D721Med (cell line): ENCODE measurements at places on chromosomes 5 and 9.

DNA sequence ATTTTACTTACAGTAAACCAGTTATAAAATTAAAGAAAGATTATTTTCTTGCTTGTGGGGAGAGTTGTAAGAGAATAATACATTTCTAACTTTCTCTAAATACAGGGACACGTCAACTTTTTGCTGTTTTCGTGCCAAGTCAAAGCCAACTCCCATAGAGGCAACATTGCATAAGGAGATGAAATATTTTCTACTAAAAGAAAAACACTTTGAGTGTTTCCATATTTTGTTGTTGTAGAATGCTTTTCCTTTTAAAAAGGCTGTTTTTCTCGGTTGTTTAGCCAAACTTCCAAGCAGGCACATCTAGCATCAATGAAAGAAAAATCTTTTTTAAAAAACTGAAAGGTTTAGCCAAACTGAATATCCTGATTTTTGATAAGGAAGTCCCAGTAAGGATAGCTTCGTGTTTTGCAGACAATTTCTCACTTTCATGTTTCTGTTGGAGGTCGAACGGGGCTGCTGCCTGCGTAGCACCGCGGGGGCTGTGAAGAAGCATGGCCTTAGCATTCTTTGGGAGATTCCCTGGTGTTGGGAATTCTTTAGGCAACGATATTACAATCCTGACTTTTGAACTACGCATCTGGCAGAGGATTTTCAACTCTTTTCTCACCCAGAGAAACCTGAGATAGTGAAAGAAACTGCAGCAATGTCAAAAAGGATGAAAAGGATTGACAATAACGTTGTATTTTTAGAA lies 108.1 kb upstream of the FBXL7 start:
- DNase-seq = no peak

GRCh38 chr5:41893074-41893851 lies 10.9 kb upstream of the RIMOC1 start:
- DNase-seq = no peak

DNA sequence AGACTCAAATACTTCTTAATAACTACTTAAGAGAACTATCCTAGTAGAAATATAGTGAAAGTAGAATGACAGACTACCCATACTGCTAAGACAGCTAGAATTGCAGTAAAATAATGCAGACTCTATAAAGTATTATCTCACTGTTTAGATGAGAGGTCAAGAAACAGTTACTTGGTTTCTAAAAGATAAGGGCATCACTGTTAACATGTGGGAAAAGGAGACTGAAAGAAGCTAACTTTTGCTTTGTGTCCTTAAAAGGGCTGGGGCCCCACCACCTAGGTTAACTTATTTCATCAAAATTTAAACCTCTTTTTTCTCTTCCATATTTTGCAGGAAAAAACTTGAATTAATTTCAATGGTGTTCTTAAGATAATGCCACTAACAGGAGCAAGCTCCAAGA lies 204.3 kb downstream of the CNTLN start:
- no peak for DNase-seq

GRCh38 chr9:31597977-31598376 lies 786.5 kb upstream of the ACO1 start:
- DNase-seq = no peak

DNA sequence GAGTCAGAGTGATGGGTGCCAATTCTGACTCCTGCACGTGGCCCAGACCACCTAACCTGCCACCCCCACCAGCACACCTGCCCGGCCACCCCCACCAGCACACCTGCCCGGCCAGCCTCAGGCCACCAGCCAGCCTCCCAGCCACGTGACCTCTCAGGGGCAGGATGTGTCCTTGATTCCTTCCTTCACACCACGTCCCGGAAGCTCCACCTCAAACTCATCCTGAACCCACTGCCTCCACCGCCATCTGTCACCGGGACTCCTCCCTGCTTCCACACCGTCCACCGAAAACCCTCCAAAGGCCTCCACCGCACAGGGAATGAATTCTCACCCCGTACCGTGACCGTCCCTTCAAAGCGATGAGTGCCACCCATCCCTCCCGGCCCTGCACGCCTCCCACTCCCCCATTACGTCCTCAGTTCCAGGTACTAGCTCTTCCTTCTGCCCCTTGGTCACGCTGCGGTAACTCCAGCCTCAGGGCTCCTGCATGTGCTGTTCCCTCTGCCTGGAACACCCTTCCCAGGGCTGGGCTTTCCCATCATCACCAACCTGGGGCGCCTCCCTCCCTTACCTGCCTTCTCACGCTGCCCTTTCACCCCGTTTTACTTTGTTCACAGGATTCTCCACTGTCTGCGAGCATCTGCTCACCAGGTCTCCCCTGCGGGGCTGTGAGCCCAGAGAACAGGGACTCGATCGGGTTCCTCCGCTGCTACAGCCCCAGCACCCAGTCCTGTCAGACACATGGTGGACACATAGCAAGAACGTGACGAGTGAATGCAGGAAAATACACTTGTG lies 82.9 kb downstream of the ADAMTS2 start:
- no peak for DNase-seq

- DNase-seq = no peak
Measured at GRCh38 chr5:76376148-76376865, 26.8 kb upstream of the IQGAP2 start.

DNA sequence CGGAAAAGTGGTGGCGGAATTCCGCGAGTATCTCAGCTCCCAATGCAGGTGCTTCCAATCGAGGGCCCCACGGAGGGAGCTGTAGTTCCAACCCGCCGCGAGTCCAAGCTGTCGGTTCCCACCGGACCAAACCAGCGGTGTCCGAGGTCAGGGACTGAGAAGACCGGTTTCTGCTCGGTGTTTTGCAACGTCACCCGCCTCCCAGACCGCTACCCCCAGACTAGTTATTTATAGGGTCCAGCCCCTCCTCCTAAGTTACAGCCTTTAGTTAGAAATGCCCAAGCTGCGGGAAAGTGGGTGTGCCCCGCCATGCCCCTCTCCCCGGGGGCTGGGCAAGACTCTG lies 677 bp upstream of the MYORG start:
- DNase-seq = no peak

GRCh38 chr5:122701640-122702523 lies 73.0 kb upstream of the SNX2 start:
- no peak for DNase-seq

DNA sequence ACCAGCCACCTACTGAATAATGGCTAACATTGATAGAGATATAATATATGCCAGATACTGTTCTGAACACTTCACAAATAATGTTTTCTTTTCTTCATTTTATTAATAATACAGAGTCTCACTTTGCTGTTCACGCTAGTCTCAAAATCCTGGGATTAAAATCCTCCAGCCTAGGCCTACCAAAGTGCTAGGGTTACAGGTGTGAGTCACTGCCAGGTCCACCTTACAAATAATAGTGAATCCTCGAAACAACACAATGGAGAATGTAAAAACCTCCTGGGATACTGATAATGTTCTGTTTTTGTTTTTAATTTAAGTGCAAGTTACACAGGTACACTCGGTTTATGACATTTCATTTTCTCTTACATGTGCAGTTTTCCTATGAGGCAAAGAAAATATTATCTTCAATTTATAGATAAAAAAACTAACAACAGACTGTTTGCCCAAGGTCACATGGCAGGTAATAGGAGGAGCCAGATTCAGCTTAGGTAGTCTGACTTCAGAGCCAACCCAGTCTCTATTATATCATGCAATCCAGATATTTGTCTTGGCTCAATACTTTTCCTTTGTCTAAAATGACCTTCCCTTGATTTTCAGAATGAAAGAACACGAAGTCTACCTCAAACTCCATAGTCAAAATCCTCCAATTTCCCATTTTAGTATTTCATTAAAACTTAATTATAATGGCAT lies 7.8 kb downstream of the ZFR start:
- DNase-seq = no peak

DNA sequence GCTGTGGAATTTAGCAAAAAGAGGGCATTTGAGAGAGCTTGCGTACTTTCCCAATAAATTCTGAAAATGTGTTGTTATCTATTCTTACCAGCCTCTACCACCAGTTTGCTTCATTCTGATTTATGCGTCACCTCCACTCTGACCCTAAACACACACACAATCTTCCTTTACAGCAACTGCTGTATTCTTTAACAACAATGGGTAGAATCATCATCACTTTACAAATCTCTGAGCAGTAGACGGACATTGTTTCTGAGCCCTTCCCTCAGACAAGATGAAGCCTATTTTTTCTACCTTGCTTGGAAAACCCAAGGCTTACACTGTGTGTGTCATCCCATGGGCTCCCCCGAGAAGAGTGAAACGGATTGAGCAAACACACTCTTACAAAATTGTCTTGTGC lies 83.1 kb upstream of the RASA1 start:
- DNase-seq = no peak

- DNase-seq = no peak
Measured at GRCh38 chr5:83343299-83343698, 128.2 kb upstream of the VCAN start.

DNA sequence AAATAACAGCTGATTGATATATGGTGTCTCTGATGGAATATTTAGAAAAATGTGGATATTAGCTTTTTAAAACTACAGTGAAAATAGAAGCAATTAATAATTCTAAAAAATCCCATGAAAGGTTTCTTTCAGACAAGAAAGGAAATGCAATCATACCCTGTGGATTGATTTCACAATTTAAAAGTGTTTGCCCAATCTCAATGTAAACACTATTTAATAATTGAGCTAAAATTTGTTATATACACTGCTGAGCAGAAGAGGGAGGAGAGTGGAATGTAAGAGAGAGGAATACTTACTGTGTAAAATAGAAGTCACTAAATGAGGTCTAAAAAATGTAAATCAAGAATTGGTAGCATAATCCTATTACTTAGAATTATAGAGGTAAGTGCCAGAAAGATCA lies 76.9 kb downstream of the FEM1C start:
- no peak for DNase-seq

GRCh38 chr9:34998266-34998665 lies 8.7 kb downstream of the DNAJB5 start:
- no peak for DNase-seq

- DNase-seq = no peak
Measured at GRCh38 chr5:54964405-54964804, 21.0 kb downstream of the ESM1 start.

DNA sequence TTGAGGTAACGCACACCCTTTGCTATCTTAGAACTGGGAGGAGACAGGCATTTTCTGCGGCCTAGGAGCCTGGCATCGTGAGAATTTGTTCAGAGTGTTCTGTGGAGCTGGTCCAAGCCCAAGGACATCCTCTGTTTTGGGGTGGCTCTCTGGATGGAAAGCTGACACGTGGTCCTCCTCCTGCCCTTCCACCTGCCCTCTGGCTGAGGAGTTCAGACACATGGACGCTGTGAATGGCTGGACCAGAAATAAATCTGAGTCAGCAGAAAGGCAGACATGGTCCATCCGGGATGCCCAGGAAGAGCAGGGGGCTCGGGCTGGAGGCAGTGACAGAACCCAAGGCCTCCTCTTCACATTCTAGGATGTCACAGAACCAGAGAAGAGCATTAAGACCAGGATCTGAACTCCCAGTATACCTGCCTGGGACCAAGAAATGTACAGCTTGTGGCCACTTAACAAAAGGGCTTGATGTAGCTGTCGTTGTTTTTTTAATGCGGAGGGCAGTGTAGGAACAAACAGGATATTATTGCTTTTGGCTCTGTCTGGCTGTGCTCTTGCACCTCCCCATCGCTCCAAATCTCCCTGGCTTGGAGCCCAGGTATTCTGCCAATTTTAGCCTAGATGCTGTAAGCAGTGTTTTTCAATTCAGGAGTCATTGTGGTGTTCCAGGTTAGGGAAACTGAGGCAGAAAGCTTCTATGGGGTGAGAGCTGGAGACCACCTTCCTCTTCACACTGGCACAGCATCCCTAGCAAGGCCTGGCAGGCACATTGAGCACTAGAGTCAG lies 2.4 kb downstream of the CKMT2 start:
- no peak for DNase-seq

GRCh38 chr9:114139071-114139470 lies 16.3 kb upstream of the COL27A1 start:
- no peak for DNase-seq

- no peak for DNase-seq
Measured at GRCh38 chr5:142722896-142723295, 37.0 kb upstream of the FGF1 start.

- no peak for DNase-seq
Measured at GRCh38 chr5:160802592-160802991, 49.4 kb downstream of the ATP10B start.

GRCh38 chr9:22052376-22052945 lies 43.4 kb upstream of the CDKN2B start:
- no peak for DNase-seq

DNA sequence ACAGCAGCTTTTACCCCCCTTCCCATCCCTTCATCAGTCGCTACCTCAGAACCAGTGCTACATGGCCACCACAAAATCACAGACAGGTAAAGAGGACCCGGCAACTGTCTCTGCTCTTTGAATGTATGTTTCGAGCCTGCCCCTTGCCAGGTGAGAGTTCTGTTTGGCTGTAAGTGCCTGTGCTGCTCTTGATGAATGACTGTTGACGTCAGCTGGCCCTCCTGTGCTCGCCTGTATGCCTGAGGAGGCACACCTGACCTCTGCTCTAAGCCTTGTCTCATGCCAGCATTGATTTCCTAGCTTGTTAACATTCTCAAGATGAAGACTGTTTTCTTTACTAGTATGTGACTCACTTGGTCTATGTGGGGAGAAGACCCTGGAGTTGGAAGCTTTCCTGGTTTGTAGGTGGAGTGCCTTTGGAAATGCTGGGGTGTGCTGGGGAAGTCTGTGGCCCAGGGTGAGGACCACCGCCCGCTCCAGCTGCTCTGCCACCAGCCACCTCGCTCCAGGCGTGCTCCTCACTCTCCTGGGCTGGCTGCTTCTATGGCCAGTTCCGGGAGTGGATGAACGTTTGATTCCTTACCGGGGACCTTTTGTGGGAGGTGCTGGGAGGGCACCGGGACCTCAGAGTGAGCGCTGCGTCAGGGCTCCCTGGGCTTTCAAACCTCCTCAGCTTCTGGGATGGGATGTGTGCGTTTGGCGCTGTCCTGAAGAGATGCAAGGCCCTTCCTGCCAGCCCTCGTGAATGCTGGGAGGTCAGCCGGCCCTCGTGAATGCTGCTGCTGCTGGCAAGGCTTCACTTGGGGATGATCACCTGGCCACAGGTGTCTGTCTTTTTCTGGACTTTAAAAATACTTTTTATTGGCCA lies 109.9 kb downstream of the EHMT1 start:
- DNase-seq = no peak

- no peak for DNase-seq
Measured at GRCh38 chr5:120140501-120140900, 323.6 kb upstream of the PRR16 start.

GRCh38 chr9:35051069-35051967 lies 21.1 kb downstream of the VCP start:
- no peak for DNase-seq
